ENCODE measurements at places on chromosomes 12 and 14.

DNA sequence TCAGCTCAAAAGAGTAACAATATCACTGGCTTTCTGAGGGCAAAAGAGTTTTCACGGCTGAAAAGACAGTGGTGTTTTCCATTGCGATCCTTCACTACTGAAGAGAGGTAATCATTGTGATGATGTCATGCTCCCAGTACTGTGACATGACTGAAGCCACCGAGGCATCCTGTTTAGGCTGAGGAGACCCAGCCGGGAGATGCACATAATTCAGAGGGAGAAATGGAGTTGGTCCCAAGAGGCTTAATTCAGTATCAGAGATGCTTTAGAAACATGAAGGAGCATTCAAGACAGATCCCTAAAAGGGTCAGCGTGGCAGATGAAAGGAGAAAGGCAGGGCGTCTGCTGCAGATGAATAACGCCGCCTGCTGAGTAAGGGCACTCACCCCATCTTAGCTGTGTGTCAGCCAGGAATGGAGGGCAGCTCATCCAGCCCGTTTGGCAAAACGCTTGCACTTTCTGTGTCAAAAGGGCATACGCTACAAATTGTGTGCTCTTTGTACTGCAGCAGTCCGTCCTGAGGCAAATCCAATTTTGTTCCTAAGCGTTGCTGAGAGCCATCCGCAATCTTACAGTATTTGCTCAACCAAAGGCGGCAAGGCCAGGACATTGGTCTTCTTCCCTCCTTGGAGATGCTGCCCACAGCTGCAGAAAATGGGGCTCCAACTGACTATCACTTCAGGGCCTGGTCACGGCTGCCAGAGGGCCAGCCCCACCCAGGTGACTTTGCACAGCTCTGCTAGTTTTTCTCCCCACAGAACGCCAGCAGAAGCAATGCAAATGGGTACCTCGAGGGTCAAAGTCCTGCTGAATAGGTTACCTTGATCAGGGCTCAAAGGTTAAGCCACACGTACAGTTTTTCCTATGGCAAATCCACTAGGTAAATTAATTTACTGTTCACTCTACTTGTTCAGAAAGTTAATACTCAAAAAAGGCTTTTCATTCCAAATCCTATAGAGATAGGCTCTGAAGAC lies 23.5 kb downstream of the CCDC92 start:
- DNase-seq = no peak

DNA sequence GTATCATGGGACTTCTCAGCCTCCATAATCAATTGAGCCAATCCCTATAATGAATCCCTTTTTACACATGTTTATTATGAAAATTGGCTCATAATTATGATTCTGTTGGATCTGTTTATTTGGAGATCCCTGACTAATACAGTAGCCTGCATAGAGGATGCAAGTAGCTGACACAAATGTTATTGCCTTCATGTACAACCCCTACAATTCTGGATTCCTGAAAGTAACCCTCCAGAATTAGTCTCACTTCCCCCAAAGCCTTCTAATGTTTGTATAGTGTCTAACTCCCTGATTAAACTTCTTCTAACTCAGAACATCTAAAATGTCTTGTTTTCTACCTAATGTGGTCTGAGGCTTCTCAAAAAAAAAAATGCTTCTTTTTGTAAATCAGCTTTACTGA lies 6.6 kb upstream of the SMIM10L1 start:
- DNase-seq = no peak

DNA sequence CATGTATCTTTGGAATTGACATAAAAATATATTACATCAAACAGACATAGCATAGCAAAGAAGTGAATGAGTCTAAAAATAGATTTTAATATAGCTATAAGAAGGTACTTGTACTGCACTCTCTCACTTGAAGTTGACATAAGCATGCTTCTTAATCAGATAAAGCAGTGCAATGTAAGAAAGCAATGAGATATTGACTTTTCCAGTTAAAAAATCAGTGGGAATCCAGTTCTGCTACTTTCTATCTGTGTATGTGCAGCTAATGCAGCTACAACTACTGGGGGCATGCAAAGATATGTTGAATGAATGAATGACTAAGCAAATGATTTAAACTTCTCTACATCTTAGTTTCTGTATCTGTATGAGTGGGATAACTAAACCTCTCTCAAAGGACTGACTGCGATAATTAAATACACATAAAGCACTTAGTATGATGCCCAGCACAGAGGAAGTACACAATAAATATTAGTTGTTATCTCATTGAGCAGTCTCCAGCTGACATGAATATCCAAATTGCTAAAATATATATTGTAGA lies 10.3 kb downstream of the WASHC3 start:
- no peak for DNase-seq

DNA sequence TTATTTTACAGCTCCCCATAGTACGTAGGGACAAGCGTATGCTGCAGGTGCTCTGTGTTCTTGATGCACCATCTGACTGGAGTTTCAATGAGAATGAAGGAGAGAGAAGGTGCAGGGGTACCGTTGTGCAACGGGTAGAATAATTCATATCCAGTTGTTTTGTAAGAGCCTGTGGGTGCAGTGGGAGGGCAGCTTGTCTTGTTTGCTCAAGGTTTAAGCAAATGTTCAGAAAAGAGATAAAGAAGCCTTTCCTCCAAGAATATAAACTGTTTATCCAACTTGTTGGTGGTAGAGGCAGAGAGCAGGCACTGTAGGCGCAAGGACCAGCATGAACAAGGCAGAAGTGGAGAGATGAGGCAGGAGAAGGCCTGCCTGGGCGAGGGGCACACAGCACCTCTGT lies 64.2 kb downstream of the ADCK1 start:
- DNase-seq = no peak

- no peak for DNase-seq
Observed at GRCh38 chr12:130485291-130486145, 147.8 kb downstream of the PIWIL1 start.

- DNase-seq = no peak
Observed at GRCh38 chr12:113762882-113763816, 203.0 kb downstream of the RBM19 start.

GRCh38 chr12:133236144-133236543 lies 467 bp upstream of the ANHX start:
- DNase-seq = no peak

- no peak for DNase-seq
Observed at GRCh38 chr12:13719986-13720385, 261.4 kb downstream of the GRIN2B start.

DNA sequence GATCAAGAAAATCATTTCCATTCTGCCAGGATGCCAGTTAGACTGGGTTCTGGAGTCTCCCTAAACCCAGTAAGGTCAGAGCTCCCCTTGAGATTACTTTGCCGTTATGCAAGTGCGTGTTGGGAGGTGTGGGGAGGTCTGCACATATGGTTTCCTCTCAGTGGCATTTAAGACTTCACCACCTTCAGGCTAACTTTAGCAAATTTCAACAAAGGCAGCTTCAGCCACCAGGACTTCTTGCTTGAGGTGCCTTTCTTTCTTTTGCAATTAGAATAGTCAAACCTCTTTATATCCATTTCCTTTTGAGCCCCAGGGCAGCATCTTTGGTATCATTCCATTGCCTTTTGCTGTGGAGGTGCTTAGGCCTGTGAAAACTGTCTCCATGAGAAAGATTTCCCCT lies 117.2 kb upstream of the CCND2 start:
- no peak for DNase-seq

DNA sequence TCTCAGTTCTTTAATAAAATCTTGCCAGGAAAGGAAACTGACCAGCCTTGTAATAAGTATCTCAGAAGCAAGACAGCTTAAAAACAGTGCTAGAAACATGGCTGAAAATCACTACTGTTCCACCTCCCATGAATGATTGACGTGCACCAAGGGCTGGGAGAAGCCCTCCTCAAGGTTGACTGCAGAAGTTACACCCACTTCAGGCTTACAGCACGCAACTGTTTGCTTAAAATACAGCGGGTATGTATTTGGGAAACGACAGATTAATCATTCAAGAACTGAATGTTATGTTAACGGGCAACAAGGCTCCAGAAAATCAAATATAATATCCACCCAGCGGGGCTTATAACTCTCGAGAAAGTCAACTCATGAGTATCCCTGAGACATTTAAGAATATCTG lies 22.1 kb downstream of the PRKD1 start:
- DNase-seq = no peak
